ENCODE measurements at places on chromosomes 2 and 18.

GRCh38 chr2:219563271-219563928, 7.9 kb downstream of the OBSL1 start:
- H3K36me3 ChIP-seq = no peaks in the 10 kb centered on the region
- no peaks in the 10 kb centered on the region for H3K4me1 ChIP-seq
- no peak overlapping the region for H3K27ac ChIP-seq
- no peak for DNase-seq
- H3K4me3 ChIP-seq = no peak overlapping the region

DNA sequence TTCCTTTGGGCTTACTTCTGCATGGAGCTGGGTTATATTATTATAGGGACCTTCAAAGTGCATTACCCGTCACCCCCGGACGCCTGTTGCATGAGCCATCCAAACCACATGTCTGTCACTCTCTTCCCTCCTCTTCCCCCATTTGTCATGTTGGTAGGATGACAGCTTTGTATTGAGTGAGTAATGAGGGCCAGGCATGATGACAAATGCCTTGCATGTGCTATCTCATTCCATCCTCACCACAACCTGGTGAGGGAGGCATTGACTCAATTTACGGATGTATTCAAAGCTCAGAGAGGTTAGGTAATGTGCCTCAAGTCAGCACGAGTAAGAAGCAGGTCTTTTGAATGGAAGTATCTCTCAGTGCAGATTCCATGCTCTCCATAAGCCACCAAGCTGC, 510.5 kb upstream of the TNP1 start:
- DNase-seq = no peak
- H3K4me3 ChIP-seq = no peak overlapping the region
- H3K27ac ChIP-seq = no peak overlapping the region
- no peaks in the 10 kb centered on the region for H3K36me3 ChIP-seq

DNA sequence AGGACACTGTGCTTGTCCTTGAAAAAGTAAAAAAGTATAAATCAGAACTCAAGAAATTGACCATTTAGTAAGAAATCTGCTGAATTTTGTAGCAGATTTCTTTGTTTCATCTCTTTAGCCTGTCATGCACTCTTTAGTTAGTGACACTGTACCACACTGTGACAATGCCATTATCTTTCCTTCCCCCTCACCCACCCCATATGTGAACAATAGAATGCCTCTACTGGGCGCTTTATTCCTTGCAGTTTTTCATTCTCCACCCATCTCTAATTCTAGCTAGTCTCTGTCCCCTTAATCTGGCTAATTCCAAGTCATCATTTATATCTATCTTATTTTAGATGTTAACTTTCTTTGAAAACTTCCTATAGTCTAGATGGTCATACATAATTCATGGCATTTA, 241.0 kb downstream of the LRP1B start:
- no peak overlapping the region for H3K27ac ChIP-seq
- no peaks in the 10 kb centered on the region for H3K4me1 ChIP-seq
- H3K4me3 ChIP-seq = no peak overlapping the region
- H3K27me3 ChIP-seq = no peaks in the 10 kb centered on the region
- DNase-seq = no peak

- H3K27me3 ChIP-seq = no peaks in the 10 kb centered on the region
- H3K4me1 ChIP-seq = no peaks in the 10 kb centered on the region
- no peak for DNase-seq
- H3K36me3 ChIP-seq = no peaks in the 10 kb centered on the region
- no peak overlapping the region for H3K27ac ChIP-seq
Measured at GRCh38 chr2:145112467-145112866, 592.5 kb upstream of the ZEB2 start.

DNA sequence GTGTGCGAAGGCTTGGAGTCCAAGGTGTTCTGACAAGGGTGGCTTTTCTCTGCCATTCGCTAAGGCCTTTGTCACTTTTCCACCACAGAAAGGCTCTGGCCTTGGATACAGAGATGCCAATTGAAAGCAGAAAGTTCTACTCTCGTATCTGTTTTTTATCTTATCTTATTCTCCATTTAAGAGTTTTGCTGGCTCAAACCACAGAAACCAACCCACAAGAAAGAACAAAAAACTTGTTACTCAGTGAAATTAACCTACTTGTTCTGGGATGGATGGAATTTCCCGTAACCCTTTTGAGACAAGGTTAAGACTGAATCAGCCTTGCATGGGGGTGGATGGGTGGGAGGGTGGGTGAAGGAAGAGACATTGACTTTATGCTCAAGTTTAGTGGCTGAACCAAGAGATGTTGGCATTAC, 221.7 kb downstream of the CDH20 start:
- peak overlapping the region; percentile 22 for H3K4me3 ChIP-seq
- no peaks in the 10 kb centered on the region for H3K36me3 ChIP-seq
- H3K4me1 ChIP-seq = peaks cover 4% of the 10 kb centered on the region
- DNase-seq = no peak
- H3K27ac ChIP-seq = peak overlapping the region; percentile 40
